ENCODE measurements at places on chromosomes 1 and 21. TPM values are rescaled to one million over a fixed set of nuclear protein-coding genes. Genes with fewer than 3 reads are reported as not detected.

Gene TAS1R3
- 1.1 TPM for total RNA-seq

Gene MYOC
- 0.12 TPM for total RNA-seq

Gene SRM
- total RNA-seq, result 62.8 TPM

Gene UTS2
- not detected for total RNA-seq

Gene EXO1
- total RNA-seq, result 3.5 TPM

Gene FCRL6
- not detected for total RNA-seq

Gene TAS1R1
- not detected for total RNA-seq

Gene NGF
- total RNA-seq, result 0.14 TPM

Gene SYNC
- 4.5 TPM for total RNA-seq

Gene C1orf167
- total RNA-seq, result 0.14 TPM

Gene LCE2C
- not detected for total RNA-seq

Gene GRHL3
- total RNA-seq, result 0.54 TPM

Gene NUDT4B
- 87.9 TPM for total RNA-seq

Gene APOBEC4
- total RNA-seq, result not detected

Gene SPRR5
- total RNA-seq, result not detected

Gene EFNA1
- total RNA-seq, result 43.1 TPM
